Activated T-cell treated with anti-CD3 and anti-CD28 coated beads for 48 hours (primary cell): ENCODE measurements at places on chromosomes 13 and 19.

DNA sequence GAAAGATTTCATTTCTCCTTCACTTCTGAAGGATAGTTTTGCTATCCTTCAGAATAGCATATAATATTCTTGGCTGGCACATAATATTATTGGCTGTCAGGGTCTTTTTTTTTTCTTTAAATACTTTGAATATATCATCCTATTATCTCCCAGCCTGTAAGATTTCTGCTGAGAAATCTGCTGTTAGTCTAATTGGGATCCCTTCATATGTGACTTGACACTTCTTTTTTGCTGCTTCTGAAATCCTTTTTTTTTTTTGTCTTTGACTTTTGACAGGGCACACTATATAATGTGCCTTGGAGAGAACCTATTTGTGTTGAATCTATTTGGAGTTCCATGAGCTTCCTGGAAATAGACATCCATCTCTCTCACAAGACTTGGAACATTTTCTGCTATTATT, 136.9 kb upstream of the UBL3 start:
- DNase-seq: no peak

DNA sequence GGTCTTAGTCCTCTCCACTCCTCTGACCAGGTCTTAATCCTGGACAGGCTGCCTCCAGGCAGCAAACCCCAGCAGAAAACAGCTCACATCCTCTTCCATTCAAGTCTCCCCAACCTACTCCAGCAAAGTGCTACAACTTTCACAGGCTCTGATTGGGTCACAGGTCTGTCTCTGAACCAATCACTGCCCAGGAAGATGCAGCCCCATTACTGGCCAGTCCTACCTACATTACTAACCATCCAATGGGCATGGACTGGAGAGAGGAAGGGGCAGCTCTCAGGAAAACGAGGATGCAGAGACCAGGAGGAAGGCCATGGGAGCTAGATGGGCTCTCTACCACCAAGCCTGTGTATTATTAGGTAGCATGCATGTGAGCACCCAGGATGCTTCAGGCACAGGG, 12.2 kb downstream of the MED26 start:
- DNase-seq: no peak

DNA sequence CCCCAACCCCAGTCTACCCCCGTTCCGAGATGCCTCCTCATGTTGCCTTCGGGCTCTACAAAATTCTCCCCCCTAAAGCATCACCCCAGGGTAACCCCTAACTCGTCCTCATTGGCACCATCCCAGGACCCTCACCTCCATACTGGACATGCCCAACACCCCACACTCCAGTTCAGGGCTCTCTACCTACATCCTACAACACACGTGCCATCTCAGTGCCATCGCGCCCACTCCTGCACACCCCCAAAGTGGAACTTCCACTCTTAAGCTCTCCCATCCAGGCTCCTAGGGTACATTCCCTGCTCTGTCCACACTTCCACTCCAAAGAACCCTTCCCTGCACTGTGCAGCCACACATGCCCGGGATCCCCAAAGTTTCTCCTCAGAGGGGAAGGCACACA, 827 bp upstream of the FKRP start:
- no peak for DNase-seq

DNA sequence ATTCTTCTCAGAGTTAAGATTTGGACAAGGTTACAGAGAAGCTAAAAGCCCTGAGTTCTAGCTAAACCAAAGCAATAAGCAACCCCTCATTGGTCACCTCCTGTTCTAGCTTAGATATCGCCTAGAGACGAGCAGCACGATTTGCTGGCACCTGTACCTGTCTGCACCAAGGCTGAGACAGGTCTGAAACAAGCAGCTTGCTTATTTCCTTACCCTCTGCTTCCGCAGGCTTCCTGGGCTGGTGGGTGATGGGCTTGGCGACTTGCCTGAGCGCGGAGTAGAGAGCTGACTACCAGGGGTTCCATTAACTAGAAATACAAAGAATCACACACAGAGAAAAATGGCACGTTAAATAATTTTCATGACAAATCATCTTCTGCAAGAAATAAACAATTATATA, 276.9 kb downstream of the DCLK1 start:
- DNase-seq: no peak

- no peak for DNase-seq
These were observed 4.0 kb downstream of the NCAN start for GRCh38 chr19:19215792-19216191.

DNA sequence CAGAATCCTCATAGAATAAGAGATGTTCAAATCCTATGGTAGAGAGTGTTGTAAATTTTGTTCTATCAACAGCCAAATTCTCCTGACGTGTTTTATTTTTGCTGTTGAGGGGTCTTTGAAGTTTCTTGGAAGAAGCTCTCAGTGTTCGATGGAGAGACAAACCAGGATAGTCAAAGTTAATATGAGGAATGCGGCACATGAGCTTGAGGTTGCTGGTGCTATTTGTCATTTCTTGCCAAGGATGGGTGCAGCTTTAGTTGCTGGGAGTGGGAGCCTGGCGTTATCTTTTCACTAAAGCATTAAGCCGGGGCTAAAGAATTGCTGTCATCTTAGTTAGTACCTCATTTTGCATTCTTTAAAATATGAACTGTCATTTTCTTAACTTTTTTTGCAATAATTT, 239.9 kb upstream of the CSNK1A1L start:
- DNase-seq: no peak
